ENCODE measurements at places on chromosomes 5 and 9.

GRCh38 chr5:177414481-177414880 lies 5.1 kb upstream of the F12 start:
- no peak for DNase-seq

DNA sequence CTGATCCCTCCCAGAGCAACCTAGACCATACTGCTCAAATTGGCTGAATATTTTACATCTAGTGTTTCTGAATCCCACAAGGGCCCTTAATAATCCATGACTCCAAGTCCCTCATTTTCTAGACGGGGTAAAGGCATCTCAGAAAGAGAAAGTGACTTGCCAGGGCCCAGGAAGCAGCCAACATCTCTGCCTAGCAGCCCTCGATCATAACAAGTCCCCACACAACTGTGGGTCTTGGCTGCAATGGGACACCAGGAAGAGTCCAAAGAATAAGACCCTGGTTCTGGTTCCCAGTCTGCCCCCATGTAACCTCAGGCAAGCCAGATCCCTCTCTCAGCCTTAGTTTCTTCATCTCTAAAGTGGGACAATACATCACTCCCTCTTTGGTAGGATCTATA lies 6.3 kb downstream of the ANXA6 start:
- DNase-seq = no peak

DNA sequence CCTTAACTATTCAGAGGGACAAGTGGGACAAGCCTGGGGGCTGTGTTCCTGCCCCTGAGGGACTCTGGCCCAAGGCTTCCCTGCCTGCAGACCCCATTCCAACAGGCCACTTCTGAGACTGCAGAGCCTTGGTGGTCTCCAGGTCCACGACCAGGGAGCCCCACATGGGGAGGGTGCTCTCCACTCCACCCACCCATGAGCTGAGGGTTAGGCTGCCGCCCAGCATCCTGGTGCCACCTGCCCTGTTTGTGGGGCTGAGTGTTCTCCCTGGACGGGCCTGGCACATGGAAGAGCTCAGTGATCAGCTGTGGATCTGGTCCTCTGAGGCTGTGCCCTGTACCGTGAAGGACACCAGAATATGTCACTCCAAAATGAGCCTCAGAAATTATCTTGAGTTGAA lies 2.5 kb upstream of the ABO start:
- DNase-seq = no peak

- DNase-seq = no peak
These were observed 61.8 kb downstream of the CYFIP2 start for GRCh38 chr5:157327771-157328170.

GRCh38 chr5:67163231-67163756 lies 33.3 kb downstream of the CD180 start:
- DNase-seq = no peak

- peak; percentile 72 for DNase-seq
These were observed 142.0 kb downstream of the FAM114A2 start for GRCh38 chr5:153896701-153897100.

- peak; percentile 86 for DNase-seq
These were observed 97.1 kb downstream of the ENC1 start for GRCh38 chr5:74543162-74543995.

- DNase-seq = peak; percentile 45
These were observed 399.8 kb upstream of the MEF2C start for GRCh38 chr5:89282554-89283510.

DNA sequence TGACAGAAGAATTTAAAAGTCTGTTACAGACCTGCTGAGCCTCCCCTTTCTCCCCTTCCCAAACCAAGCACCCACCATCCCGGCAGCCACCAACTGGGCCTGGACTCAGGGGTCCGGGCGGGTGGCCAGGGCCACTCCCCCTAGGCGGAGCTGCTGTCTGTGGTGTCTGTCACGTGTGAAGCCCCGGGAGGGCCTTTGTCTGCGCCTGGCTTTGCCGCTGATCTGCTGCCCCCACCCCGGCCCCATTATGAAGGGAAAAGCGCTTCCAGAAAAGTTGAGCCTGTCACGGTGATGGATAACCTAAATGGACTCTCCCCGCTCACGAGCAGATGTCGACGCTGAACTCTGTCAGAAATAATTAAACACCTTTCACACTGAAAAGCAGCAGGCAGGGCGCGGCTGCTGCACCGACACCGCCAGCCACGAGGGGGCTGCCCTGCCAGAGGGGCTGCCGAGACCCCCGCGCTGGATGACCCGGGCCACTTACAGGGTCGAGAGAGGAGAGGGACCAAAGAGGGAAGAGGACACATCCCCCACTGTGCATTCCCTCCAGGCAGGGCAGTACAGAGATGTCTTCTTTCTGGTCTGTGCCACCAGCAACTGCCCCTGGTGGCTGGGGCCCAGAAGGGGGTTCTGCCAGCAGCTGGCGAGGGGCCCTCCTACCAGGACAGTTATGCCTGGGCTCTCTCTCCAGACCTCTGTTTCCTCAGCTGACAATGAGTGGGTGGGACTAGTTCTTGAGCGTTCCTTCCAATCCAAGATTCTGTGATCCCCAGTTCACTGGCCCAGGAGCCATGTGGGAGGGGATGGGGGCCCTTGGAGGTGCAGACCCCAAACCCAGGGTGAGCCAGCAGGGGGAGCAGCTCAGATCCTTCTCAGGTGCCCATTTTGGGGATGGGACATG lies 36.0 kb upstream of the BARHL1 start:
- peak; percentile 28 for DNase-seq

- DNase-seq = no peak
These were observed 437.9 kb downstream of the CSNK1G3 start for GRCh38 chr5:123949807-123950340.

GRCh38 chr9:93678199-93679019 lies 102.0 kb downstream of the PHF2 start:
- no peak for DNase-seq

- peak; percentile 23 for DNase-seq
These were observed 52.2 kb upstream of the DAB2IP start for GRCh38 chr9:121598965-121599871.

GRCh38 chr9:98081477-98082219 lies 25.1 kb downstream of the NANS start:
- peak; percentile 57 for DNase-seq

DNA sequence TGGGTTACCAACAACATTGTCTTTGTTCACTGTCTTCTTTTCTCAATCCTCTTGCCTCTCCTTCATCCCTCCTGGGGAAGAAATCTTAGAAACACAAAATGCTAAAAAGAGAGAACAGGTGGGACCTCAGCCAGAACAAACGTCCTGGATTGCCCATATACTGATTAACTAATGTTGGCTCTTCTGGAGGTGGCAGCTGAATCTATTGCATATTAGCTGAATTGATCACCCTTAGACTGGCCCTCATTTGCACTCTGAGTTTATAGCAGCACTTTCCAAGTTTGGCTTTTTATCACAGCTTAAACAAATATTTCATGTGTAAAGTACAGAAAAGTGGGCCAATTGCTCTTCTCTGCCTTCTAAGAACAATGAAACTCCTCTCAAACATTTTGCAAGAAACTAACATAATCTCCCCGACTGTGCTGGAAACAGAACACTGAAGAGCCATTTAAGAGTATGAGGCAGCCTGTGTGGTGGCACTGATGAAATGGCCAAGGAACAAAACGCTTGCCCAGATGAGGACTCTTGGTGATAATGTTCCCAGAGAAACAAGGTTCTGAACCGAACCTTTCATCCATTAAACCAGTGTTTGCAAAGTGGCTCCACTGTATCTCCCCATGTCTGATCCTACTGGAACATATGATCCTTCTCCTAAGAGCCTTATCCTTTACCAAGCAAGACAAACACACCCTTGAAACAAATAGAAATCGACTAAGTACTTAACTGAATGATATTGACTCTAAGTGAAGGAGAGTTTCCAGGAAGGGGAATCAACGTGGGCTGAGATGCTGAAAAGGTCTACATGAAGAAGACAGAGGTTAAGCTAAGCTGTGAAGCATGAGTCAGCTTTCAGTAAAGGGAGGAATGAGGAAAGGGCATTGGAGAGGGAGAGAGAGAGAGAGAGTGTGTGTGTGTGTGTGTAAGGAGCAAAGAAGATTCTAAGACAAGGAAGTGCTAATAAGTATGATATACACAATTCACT lies 83.2 kb upstream of the LIFR start:
- DNase-seq = peak; percentile 81

- peak; percentile 7 for DNase-seq
These were observed 839 bp downstream of the GABRG2 start for GRCh38 chr5:162068412-162068811.

GRCh38 chr5:179336126-179336870 lies 9.0 kb downstream of the ADAMTS2 start:
- DNase-seq = no peak

DNA sequence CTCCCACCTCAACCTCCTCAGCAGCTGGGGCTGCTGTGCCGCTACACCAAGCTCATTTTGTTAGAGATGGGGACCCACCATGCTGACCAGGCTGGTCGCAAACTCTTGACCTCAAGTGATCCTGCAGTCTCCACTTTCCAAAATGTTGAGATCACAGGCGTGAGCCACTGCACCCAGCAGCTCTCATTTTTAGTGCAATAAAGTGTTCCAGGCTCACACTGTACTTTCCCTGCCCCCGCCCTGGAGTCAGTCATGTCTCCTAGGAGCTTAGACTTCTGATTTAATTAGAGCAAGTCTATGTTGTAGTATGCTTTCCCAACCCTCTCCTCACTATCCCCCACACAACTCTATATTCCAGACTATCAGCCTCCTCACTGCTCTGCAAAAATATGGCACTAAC lies 238.0 kb upstream of the ACTBL2 start:
- DNase-seq = no peak

GRCh38 chr9:106403081-106403480 lies 459.9 kb upstream of the ZNF462 start:
- peak; percentile 8 for DNase-seq

- no peak for DNase-seq
These were observed 199.9 kb downstream of the PTTG1 start for GRCh38 chr5:160621526-160621925.

- DNase-seq = no peak
These were observed 109.7 kb downstream of the PDZD2 start for GRCh38 chr5:31748458-31749172.

DNA sequence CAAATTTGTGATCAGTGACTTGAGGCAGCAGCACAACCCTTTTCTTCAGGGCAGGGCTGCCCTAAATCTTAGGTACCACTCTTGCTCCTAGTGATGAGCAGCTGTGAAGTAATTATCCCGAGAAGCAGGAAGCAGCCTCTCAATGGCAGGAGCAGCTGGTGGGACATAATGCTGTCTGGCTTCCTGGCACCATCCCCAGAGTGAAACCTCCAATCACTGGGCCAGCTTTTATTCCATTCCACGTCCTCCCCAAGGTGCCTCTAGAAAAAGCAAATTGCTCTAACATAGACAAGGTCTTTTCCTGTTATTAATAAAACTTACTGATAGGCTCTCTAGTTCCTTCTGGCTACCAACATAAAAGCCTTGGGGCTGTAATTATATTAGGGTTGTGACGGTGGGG lies 154.0 kb downstream of the FRMD3 start:
- DNase-seq = no peak

GRCh38 chr9:126647585-126648411 lies 34.1 kb downstream of the LMX1B start:
- DNase-seq = no peak

DNA sequence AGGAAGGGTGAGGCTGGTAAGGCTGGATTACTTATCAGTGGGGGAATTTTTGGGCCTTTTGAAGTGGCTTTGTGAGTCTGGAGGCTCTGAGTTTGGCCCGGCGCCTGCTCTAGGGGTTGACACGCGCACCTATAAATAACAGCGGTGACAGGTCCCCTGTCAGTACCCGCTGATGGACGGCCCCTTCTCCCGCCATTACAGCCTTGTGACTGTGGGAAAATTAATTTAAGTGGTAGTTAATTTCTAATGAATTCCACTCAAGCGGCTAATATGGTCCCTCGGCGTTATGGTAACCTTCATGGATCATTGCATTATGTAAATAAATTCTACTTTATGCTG lies 16.5 kb downstream of the MRPL36 start:
- DNase-seq = no peak

DNA sequence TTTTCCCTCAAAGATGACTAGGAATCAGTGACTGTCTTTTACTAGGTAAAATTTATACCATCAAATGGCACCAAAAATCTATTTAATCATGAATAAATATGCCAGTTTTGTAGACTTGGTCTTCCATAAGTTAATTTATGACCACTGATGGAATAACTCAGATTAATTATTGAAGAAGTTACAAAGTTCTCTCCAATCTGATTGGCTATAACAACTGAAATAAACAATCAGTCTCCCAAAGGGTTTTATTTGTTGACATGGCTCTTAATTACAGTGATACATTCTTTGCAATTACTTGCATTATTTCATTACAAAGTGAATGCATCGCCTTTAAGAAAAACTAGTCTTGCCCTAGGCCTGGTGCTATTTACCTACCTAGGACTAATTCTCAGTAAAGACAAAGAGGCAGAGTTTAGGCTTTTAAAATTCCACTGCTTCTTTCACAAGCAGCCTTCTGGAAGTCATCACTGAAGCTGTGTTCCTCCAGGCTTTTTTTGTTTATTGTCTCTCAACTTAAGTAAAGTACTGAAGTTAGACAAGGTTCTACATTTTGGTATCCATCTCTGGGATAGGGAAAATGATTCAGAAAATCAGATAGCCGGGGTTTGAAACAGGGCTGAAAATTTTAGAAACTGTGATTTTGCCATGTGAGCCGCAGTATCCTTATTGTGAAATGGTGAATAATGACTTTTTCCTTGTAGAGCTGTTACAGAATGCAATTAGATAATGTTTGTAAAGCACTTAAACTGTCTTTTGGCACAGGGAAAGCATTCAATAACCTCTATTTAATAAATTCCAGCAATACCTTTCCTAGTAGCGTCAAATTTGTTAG lies 2.5 kb downstream of the STOM start:
- DNase-seq = no peak

DNA sequence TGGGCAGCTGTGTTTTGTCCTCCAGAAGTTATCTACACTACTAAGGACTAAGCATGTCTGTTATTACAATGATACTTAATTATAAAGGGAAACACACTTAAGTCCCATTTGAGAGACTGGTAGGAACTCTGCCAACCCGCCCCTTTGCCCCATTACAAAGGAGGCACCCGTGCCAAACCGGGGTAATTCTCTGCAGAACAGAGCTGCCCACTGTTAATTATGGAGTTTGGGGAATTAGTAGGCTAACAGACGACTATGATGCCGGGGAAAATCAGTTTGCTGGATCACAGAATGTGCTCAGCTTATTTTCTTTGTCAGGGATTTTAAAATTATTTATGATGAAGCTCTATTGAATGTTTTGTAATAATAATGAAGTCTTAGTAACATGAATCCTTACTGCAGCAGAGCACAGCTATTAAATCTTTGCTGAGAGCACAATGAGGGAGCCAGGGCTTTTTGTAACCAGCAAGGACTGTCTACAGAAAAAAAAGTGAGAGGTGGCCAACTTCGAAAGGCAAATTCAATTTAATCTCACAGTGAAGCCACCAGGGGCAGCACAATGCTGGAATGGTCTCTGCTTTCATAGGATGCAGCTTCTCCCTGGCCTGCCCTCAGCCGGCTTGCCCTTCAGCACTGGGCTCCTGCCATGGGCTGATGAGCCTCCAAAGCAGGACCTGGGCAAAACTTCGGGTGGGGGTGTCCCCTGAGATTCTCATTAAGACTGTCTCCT lies 134.5 kb downstream of the GNAQ start:
- no peak for DNase-seq

DNA sequence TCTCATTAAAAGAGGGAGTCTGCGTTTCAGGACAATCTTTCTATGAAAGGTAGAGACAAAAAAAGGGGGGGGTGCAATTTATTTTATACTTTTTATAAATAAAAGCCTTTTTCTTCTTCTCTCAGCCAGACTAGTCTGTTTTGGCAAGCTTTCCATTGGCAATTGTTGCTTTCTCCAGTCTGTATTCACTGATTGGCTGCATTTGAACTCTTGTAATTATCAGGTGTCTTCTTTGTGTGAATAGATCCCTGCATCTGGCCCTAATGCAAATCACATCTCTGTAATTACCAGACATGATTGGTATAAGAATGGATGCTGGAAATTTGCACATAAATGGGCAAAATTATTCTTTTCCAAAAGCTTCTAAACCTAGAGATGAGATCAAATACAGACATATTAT lies 7.6 kb upstream of the EQTN start:
- no peak for DNase-seq
